ENCODE measurements at places on chromosomes 2 and 18.

DNA sequence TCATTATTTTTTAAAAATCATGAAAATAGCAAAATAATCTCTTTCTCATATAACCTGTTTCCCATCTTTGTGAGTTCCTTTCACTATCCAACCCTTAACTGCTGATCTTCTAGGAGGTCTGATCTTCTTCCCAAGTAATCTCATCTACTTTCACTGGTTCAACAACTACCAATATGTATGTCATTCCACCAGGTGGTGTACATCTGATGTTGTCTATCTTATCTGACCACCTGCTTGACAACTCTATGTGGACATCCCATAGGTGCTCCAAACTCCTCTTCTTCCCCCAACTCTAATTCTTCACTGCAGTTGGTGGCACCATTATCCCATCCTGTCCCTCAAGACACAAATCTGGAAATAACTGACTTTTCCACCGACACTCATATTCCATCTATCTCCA is 62.5 kb downstream of the FAM228A start:
- DNase-seq: no peak

DNA sequence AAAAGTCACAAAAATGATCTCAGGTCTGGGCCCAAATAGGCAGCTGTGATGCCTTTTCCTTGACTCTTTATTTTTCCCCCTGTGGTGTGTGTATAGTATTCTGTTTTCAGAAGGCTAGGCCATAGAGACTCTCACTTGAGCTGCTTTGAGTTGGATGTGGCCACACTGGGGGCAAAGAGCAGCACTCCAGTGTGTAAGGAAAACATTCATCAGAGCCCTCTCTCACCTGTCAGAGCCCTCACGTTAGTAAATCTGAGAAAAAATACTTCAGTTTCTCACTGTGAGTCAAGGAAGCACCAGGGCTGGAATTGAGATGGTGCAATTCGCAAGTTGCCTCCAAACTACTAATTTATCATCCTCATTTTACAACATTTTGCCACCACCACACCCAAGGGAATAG is 136.1 kb downstream of the ST6GAL2 start:
- no peak for DNase-seq

- no peak for DNase-seq
Measured at GRCh38 chr2:211144078-211144477, 587.7 kb downstream of the CPS1 start.

GRCh38 chr18:3083766-3084165 is 70.8 kb upstream of the LPIN2 start:
- DNase-seq: no peak

DNA sequence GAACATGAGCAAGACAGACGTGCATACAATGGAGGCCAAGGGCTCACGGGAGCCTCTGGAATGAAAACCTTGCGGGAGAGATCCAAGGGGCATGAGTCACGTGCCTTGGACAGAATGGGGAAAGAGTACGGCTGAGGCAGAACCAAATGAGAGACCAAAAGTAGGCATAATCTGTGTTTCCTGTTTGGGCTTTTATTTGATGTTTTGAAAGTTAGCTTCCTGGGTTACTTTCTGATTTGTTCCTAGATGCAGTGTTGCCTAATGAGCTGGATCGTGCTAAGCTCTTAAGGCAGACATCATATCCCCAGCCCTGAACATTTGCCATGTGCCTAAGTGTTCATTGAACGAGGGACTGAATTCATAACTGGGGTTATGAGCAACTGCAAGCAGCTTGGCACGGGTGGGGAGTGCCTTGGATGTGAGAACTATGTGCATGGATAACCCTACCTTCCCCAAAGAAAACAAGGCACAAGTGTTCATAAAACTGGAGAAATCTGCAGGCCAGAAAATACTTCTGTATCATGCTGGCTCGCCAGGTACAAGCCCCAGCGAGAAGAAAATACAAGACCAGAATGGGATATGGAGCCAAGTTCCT is 60.3 kb upstream of the RPL31 start:
- no peak for DNase-seq

GRCh38 chr2:139259422-139260051 is 479.3 kb upstream of the NXPH2 start:
- DNase-seq: no peak

GRCh38 chr2:132929786-132930185 is 259.8 kb upstream of the LYPD1 start:
- no peak for DNase-seq

- no peak for DNase-seq
Measured at GRCh38 chr2:114400890-114401289, 41.6 kb upstream of the DPP10 start.

DNA sequence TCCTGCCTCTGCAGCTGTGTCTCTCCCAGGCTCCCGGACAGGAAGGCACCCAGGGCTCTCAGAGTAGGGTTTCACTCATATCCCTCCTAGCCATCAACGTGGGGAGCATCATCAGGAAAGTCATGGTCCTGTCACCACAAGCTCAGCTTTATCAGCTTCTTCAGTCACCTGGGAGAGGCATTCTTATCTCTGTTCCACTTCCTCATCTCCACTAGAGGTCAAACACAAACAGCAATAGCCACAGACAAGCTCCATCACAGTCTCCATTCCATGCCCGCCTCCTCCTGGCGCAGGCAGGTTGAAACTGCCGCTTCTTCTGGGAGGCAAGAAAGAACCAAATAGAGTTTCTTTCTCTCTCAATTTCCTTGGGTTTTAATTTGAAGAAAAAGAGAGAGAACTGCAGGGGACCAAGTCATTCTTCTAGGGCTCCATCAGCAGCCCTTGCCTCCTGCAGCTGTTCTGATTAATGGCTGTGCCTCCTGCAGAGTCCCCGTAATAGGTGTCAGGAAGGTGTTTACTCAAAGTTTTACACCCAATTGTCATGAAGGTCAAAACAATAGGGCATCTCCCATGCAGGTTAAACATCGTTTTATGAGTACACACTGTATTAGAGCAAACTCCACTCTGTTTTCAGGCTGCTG is 377.9 kb downstream of the TMEM182 start:
- DNase-seq: no peak

DNA sequence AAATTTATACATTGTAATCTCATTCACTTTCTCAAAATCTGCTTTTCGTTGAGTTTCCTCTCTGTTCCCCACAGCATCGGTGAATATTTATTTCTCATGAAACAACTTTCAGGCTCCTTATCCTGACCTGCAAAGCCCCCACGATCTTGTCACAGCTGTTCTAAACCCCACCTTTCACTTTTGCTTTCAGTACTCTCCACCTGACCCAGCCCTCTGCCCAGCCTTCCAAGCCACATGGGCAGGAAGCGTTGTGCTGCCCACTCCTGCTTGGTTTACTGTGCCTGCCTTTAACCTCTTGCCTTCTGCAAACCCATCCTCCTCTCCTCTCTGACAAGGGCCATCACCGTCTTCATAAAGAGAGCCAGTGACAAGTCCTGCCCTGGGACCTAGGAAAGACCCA is 262.5 kb downstream of the GALR1 start:
- DNase-seq: no peak

DNA sequence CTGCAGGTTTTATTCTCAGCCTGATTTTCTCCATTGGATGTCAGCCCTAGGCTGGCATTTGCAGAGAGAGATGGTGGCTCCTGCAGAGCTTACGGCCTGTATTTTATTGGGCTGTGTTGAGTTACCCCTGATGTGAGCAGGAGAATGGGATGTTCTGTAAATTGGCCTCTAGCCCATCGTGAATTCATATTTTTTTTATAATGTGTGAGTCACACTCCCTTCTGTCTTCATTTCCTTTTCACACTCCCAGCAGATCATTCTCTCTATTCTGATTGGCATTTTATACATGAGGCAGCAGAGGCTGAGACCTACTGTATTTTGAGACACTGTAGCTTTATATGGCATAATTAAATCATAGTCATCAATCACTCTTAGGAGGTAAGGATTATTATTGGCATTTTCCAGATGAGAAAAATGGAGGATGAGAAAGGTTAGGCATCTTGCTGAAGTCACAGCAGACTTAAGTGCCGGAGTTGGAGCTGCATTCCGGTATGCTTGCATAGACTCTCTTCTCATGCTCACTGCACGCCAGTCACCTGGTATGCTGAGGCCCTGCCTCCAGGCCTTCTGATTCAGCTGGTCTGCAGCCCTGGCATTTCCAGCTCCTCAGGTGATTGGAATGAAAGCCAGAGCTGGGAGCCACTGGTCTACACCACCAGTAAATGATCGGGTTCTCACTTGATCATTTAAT is 142.4 kb downstream of the NEDD4L start:
- DNase-seq: no peak

- no peak for DNase-seq
Measured at GRCh38 chr2:17849275-17849674, 29.2 kb upstream of the KCNS3 start.

DNA sequence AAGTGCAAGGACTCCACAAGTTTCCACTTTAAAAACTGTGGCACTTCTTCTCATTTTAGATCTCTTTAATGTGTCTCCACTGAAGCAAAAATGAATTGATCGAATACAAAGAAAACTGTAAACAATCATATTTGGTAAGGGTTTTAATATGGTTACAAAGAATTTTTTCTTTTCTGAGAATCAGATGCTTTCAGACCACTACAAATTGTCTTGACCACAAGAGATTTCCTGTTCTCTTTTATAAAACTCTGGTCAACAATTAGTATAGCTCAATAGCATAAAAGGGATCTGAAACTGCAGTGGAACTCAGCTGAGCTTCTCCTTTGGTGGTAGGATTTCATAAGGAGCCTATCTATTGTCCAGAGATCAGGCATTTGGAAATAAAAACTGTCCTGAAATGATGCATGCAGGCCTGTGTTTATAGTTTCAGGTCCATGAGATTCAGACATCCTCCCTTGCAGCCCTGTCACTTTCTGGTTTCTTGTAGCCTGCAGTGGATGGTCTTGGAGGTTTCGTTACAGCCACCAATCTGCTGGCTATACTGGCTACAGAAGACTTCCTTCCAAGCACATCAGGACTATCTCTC is 120.0 kb downstream of the DOCK10 start:
- DNase-seq: no peak

DNA sequence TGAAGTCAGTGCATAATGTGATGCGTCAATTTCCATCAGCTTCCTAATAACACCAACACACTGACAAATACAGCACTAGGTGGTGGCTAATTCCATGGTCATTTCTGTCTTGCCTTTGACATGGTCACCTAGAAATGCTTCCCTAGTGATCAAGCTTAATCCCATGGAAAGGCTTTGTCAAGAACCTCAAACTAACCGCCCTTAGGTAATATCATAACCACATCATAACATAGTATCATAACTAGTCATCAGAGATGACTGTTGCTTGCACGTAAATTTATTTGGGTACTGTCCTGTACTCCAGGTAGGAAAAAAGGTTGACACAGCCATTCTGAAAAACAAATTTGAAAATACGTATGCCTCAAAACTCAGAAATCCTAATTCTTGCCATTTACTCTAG is 471.8 kb downstream of the IRS1 start:
- no peak for DNase-seq

DNA sequence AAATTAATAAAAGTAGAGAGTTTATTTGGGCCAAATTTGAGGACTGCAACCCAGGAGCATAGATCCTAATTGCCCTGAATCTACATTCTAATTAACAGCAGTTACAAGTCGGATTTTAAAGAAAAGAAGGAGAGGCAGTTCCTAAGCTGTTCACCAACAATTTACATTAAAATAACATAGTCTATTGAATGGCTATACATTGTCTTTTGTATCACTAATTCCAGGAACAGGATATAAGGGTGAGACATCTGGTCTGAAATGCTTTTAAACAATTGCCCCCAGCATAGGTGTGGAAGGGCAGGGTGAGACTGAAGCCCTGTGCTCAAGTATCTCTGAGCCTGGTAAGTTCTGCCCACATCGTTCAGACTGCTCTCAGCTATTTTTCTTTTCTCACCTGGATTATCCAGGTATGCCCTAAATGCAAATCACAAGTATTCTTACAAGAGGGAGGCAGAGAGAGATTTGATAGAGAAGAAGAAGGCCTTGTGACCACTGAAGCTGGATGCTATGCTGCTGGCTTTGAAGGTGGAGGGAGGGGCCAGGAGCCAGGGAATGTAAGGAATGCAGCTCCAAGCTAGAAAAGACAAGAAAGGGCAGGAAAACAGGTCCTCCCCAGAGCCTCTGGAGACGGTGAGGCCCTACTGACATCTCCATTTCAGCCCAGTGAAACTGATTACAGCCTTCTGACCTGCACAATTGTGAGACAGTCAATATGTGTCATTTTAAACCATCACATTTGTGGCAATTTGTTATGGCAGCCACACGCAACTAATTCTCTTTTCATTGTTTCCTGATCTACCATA is 189.4 kb upstream of the ARL4C start:
- DNase-seq: peak; percentile 47

DNA sequence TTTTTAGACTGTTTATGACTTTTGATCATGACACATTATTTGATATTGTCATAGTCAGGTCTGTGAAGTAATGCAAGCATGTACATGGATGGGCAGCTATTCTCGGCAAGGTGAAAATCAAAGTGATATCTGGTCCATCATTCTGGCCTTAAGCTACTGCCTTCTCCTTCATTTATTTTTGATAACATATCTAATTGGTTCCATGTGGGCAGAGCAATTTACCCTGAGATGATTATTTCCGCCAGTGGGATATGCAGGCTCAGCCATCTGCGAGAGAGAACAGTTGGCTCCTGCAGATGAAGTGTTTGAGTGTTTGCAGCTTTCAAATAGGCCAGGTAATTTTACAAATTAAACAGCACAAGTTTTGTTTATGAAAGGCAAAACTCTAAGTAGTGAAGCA is 116.4 kb downstream of the LYPD6 start:
- DNase-seq: no peak

GRCh38 chr2:162184359-162184758 is 32.3 kb upstream of the GCG start:
- no peak for DNase-seq

- DNase-seq: no peak
Measured at GRCh38 chr2:133600266-133600928, 32.1 kb upstream of the NCKAP5 start.

GRCh38 chr2:73006969-73007710 is 64.4 kb downstream of the SFXN5 start:
- no peak for DNase-seq

DNA sequence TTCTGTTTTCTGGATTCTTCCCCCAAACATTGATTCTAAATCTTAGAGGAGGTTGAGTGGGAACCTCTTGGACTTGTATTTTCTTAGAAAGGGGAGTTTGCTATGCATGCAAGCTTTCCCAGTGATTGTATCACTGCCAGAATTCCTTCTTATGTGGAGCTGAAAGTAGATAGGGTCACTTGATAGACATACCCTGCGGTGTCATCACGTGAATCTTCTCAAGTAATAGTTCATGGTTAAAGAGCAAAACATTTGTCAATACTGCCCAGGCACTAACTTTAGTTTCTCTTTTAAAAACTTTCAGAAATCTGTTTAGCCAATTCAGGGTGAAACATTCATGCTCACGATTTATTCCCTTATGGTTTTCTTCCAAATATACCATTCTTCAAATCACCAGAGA is 6.4 kb downstream of the PMAIP1 start:
- no peak for DNase-seq

- no peak for DNase-seq
Measured at GRCh38 chr18:25725501-25725900, 364.9 kb downstream of the SS18 start.
